ENCODE measurements at places on chromosomes 2 and 18.

DNA sequence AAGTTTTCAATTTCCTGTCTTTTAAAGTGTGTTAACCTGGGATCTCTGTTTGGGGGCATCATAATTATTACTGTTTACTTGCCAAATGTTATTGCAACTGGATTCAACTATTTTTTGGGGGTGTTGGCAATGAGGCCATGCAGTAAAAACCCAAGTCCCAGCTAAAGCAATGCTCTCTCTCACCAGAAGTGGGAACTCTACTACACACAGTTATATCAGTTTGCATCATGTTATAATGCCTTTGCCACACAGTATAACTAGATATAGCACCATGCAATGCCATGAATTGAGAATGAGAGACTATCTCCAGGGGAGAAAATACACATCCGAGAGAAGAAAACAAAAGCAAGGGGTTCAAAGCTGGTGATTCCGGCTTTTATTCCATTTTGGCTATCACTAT is 79.0 kb downstream of the GCA start:
- no peak for DNase-seq

GRCh38 chr18:21979759-21980158 is 189.6 kb upstream of the GATA6 start:
- DNase-seq = no peak

DNA sequence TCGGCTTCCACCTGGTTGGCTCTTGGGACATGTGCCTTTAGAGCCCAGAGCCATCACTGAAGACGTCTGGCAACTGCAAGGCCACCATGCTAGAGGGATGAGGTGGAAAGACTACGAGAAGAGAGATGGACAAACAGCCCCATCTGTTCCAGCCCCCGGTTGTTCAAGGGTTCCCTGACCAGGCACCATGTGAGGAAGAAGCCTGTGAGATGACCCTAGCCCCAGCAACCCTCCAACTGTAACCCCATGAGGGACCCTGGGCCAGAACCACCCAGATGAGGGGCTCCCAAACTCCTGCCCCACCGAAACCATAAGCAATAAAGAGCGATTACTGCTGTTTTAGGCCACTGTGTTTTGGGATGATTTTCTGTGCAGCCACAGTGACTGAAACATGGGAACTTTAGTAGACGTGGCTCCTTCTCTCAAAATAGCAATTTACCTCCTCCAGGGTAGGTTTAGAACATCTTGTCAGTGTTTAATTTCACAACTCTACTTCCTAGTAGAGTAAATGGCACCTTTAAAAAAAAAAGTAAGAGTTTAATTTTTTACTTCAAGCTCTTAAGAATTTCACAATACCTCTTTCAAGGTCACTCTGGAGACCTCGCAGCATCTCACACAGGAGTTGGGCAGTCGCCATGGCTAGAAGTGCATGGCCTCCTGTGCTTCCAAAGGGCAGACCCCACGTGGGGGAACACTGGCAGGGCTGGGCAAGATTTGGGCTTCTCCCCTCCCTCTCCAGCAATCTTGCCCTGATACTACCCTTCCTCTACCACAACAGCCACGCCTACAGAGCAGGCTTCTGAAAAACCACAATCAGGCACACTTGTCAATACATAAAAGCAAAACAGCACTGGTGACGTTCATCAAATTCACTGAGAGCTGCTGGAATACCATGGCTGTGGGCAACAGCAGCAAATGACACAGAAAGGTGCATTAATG is 48.8 kb downstream of the TMEM163 start:
- DNase-seq = no peak

GRCh38 chr2:174551697-174552096 is 45.9 kb downstream of the WIPF1 start:
- no peak for DNase-seq

GRCh38 chr2:69723791-69724190 is 18.1 kb upstream of the ANXA4 start:
- DNase-seq = no peak

DNA sequence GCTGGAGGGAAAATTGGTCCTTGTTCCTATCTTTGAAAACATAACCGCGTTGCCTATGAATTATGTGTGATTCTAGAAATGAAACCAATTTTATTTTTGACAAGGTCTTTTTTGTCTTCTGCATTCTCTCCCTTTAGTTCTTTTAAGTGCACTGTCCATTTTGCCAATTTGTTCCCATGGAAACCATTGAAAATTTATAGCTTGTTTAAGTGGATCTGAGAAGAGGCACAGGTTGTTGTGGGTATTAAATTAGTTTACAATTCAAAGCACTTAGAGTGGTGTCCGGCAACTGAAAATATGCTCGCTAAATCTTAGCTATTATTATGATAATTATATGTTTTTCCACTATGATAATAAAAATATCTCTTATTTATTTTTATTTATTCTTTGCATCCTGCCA is 107.5 kb upstream of the FSHR start:
- DNase-seq = no peak

- DNase-seq = peak; percentile 2
Observed at GRCh38 chr18:31684279-31685096, at the start of gene B4GALT6. Gene B4GALT6 (minus strand): TSS chr18:31684581. CDS start chr18:31684426, 155 bp downstream.

GRCh38 chr18:76465630-76466409 is 29.2 kb downstream of the ZNF516 start:
- no peak for DNase-seq

- no peak for DNase-seq
Observed at GRCh38 chr2:163808406-163808805, 72.6 kb upstream of the FIGN start.

DNA sequence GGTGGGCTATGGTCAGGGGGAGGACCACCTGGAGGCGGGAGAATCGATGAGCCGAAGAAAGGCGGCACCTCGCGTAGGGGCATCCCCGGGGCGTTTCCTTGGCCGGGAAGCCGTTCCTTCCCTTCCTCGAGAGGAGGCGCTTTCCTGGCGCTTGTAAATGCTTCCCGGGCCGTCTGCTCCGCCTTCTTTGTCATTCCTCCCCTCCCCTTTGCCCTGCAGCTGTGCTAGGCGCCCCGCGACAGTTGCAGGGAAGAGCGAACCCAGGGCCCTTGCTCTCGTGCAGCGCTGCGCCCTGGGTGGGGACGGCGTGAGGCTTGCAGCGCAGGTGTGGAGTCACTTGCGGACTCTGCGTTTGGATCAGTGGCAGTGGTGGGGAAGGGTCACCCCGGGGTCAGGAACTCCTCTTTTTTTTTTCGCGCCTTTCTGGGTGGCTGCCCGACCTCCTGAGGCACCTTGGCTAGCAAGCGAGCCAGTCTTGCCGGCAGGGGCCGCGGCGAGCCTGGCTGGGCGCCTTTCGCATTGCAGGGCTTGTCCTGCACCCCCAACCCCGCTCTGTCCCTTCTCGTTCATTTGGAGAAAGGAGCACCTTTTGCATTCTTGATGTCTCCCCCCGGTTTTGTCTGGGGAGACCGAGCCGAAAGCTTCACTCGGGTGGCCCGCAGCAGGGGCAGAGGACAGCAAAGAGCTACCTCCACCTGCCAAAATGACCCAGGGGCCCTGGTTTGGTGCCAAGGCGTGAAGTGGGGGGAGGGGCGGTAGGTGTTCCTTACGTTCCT is 858 bp downstream of the KCNS3 start:
- no peak for DNase-seq

DNA sequence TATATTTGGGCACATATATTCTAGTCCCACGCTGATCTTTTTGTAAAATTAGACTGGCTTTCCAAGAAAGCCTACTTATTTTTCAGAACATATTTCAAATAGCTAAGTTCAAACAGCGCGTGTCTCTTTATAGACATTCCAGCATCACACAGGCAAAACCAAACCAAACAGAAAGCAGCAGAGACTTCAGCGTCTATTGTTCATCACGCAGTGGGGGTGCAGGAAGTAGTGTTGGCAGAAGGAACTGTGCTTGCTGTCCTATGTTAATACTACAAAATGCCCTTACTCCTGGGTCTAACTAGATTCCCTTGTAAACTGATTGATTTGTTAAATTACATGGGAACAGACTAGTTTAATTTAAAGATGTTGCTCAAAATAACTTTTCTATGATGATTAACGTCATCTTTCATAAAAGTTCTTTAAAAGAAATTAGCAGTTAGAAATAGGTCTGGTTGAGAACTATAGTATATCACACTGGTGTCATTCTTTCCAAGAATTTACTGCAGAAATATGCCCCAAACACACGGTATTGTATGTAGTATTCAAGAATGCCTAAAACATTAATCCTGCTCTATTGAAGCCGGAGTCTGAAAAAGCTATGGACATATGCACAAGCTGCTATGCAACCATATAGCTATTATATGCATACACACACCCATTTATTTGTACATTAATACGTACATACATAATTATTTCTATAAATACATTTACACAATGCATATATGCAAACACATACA is 436.3 kb downstream of the CBLN2 start:
- DNase-seq = no peak

DNA sequence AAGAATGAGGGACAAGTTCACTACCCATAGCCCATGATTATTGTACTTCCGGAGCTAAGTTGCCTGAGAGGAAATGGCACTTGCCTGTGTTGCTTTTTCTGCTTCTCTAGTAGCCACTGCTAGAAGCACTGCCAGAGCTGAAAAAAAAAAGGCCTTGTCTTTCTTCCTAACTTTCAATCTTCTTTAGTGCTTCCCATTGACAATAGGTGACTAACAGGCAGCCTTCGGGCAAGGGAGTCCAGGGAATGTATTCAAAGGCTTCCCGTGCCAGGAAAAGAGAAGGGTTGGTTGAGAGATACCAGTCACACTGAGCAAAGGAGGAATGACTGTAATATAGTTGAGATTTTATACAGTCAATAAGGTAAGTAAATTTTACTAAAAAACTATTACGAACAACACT is 242.0 kb downstream of the CALCRL start:
- DNase-seq = no peak

DNA sequence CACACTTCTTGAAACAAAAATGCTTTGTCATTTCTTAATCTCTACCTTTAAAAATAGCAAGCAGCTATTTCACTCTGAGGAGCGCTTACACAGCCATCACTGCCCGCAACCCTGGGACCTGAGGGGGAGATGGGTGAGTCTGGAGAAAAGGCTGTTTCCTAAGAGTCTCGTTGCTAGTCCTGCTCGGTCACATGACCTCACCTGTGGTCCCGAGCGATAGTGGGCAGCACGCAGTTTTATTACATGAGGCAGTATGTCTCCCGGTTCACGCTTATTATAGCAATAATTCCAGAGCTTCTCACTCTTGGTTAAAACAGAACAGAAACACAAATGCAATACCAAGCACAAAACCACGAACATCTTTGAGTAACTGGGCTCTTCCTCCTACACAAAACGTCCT is 105.3 kb downstream of the ZNF516 start:
- no peak for DNase-seq

DNA sequence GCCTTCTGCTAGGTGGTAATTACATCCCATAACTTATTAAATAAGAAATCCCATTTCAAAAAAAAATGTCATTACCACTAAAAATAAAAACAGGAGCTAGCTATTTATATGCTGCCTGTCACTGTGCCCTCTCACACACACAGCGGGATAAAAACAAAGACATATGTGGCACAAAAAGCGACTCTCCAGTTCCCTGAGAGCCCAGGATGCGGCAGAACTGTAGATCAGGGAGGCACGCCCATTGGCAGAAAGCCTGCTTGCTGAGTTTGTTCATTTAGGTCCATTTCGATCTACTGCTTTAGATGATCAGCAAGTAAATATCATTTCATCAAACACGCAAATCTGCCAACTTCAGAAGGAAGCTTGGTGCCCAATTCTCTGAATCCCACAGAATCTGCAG is 124.4 kb downstream of the TMEM163 start:
- no peak for DNase-seq

DNA sequence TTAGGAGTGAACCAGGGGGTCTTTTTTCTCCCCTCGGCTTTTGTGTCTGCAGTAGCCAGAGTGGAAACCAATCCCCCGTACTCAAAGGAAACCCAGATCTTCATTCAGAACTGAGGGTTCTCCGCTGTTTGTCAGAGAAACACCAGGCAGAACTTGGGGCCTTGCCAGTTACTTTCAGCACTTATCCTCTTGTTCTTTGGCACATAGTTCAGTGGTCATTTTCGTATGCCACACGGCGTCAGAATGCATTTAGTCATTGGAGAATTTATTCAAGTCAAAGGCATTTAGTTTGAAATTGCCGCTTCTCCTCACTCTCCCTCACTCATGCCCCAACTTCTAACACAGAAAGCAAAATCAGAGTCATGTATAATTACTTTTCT is 102.9 kb downstream of the CABLES1 start:
- DNase-seq = no peak

DNA sequence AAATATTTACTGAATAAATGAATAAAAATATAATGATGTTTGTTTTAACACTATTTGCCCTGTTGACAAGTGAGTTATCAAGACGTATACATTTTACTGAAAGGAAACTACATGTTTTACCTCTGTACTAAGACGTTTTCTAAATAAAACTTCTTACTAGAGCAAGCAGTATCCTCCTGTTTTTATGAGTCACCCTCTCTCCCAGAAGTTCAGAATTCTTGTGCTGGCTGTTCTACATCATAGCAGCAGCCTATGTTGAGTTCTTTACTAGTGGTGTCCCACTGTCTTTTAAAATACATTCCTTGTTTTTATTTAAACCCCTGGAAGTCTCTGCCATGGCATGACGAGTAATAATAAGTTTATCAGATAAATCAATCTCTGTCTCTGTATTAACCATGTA is 297.4 kb downstream of the CALCRL start:
- DNase-seq = no peak

GRCh38 chr18:51611326-51611725 is 413.8 kb upstream of the MEX3C start:
- DNase-seq = no peak

- no peak for DNase-seq
Observed at GRCh38 chr2:160499865-160500264, 6.3 kb upstream of the RBMS1 start.

GRCh38 chr2:120550282-120550681 is 185.4 kb upstream of the GLI2 start:
- no peak for DNase-seq

DNA sequence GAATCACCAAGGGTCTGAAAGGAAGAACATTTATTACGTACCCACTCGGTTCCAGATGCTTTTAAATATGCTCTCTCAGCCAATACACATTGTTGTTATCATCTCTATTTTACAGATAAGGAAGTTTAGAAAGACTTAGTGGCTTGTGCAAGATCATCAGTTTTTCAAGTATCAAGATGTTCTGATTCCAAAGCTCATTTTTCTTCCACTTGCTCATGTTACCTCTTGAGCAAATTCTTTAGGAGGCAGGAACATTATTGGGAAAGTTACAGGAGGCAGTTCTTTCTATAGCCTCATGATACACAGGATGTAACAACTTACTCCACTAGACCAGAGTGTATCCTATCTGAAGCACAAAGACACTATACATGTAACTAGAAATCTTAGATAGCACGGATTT is 65.0 kb upstream of the MMADHC start:
- no peak for DNase-seq

DNA sequence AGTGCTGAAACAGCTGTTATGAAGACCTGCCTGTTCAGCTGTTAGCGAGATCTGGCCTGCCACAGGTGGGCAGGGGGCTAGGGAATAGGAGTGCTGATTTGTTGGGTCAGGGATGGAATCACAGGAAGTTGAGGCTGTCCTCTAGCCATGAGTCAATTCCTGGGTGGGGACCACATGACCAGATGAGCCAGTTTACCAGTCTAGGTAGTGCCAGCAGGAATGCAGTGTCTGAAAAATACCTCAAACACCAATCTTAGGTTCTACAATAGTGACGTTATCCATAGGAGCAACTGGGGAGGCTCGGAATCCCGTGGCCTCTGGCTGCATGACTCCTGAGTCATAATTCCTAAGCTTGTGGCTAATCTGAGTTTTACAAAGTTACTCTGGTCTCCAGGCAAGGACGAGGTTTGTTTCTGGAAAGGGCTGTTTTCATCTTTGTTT is 44.9 kb downstream of the DYSF start:
- no peak for DNase-seq
